ENCODE measurements at places on chromosomes 2 and 18.
A peak's percentile ranks its signal among the peaks of the same experiment; 100 is the strongest.

DNA sequence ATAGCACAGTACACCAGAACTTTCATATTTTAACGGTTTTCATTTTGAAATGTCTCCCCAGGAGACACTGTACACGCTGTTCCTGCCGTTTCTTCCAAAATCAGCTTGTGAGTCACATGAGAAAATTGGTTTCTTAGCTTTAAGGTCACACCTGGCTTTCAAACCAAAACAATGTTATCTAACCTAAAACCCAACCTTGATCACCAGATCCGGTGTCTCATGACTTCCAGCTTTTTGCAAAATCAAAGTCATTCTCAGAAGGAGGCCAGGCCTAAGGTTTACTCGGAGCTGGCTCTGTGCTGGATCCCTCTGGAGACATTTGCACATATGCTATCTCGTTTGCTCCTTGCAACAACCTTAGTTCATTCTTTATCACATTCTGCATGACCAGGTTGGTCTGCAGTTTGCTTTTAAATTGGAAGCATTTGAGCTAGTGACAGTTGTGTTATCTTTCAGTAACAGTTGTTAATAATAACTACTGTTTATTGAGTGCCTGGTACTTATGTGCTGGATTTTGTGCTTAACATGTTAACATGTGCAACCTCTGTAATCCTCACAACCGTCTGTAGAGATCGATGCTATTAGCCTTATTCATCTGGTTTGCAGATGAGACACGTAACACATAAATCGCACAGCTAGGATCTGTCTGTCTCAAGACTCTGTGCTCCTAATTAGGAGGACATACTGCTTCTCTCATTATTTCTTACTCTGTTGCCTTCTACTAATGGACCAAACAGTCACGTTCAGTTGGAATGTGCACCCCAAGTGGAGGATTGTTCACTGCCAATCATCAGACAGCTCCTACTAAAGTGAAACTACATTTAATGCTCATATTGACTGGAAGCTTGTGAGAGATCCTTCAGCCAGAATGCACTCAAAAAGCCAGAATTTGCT is 105.5 kb downstream of the RNF144A start:
- no peak for DNase-seq

DNA sequence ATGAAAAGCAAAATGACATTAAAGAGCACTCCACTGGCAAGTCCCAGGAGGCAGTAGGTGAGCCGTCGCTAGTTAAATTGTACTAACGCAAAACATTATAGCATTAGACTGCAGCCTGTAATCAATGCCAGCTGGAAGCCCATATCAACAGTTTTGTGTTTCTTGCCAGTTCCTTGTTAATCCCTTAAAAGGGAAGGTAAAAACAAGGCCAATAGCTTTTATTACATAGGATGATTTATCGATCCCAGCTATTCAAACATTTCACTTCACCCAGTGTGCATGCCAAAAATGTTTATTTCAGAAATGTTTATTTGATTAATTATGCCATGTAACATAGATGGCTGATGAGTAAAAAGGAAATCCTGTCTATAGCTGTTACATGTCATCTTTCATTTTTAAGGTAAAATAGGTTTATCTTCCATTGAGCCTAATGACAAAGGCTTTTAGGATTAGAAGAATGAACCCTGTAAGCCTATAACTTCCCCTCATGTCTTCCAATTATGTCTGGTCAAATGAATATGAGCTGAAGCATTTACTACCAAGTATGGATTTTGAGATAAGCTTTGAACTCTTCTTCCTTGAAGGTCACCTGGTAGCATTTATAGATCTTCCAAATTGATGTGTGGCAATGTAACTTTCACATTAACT is 591.2 kb downstream of the RNF144A start:
- DNase-seq = no peak

- no peak for DNase-seq
Measured at GRCh38 chr2:11101430-11101829, 53.8 kb upstream of the SLC66A3 start.

- DNase-seq = no peak
Measured at GRCh38 chr2:23753291-23754010, 173.5 kb downstream of the ATAD2B start.

DNA sequence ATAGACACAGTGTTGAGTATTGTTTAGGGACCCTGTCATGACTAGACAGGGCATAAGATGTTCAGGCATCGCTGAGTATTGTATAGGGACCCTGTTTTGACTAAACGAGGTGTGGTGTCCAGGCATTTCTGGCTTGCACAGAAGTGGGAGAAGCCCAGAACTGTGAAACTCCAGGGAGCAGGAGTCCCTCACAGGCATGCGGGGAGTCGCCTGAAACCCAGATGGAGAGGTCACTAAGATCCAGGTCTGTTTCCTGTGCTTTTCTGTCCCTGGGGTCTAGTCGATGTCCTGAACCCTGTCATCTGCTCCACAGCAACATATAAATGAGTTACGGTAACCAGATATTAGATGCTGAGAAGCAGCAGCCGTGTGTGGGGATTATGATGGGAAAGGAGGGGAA is 469.0 kb upstream of the SALL3 start:
- DNase-seq = no peak

DNA sequence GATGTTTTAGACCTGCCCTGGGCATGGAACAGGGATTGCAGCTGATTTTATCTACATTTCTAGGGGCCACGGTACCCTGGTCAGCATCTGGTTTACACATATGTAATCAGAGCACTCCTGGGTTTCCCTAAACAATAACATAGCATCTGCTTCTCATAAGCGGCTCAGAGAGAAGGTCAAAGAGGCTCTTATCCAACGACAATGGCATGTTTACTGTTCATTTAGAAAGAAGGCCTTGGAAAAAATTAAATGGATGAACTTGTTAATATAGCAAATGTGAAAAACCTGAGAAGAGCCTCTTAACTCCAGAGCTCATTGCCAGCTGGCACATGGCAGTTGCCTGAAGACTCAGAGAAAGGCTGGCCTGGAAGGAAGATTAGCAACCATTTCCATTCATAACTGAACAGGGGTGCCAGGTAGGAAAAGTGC is 202.8 kb upstream of the THUMPD2 start:
- DNase-seq = no peak

GRCh38 chr2:173150087-173150486 is 74.4 kb downstream of the MAP3K20 start:
- DNase-seq = no peak

DNA sequence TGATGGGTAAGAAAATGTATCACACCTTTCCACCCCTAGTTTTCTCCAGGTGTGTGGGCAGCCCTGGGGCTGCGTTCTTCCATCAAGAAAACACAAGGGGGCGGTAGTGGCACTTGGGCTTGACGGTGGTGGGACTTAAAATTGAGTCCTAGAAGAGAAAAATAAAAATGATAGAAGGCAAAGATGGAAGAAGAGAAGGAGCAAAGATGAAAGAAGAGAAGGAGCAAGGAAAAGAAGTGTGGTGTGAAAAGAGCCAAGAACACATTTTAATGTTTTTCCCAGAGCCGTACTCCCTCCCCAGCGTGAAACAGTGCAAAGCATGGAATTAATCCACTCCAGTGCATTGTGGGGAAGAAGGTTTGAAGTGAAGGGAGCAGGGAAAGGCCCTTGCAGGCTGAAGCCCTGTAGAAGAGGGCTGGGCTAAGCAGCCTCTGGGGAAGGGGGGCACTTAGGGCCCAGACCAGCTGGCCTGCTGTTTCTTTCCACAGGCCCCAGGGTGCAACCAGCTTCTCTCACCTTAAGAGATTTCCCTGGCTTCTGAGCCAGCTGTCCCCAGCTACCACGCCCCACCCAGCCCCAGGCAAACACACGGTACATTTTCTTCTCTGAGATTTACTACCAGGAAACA is 256.8 kb downstream of the RNF152 start:
- DNase-seq = peak; percentile 83

- no peak for DNase-seq
Measured at GRCh38 chr18:10770264-10770663, 244.4 kb downstream of the NAPG start.

- no peak for DNase-seq
Measured at GRCh38 chr18:74110149-74110548, 37.5 kb downstream of the FBXO15 start.

- no peak for DNase-seq
Measured at GRCh38 chr2:189648846-189649509, 12.3 kb upstream of the ASNSD1 start.

- DNase-seq = peak; percentile 12
Measured at GRCh38 chr2:43542285-43542933, 53.4 kb downstream of the THADA start.

- DNase-seq = no peak
Measured at GRCh38 chr2:127712999-127713398, 11.7 kb downstream of the SFT2D3 start.

DNA sequence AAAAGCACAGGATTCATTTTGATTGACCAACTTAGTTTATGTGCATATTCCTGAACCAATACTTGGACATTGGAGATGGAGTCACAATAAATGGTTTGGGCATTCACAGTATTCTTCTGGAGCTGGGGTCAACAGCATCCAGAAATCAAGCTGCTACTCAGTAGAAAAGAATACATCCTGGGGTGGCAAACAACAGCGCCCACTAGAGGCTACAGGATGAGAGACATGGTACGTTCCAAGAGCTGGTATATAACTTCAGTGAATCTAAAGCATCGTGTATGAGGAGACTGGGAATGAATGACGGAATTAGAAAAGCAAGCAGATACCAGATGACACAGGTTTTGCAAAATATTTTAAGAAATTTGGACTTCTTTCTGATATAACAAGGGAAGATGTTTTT is 142.9 kb upstream of the FIGN start:
- DNase-seq = no peak

GRCh38 chr2:231462729-231463465 is 1.4 kb downstream of the NCL start:
- DNase-seq = no peak

GRCh38 chr2:48448274-48449061 is 81.5 kb upstream of the STON1 start:
- no peak for DNase-seq

DNA sequence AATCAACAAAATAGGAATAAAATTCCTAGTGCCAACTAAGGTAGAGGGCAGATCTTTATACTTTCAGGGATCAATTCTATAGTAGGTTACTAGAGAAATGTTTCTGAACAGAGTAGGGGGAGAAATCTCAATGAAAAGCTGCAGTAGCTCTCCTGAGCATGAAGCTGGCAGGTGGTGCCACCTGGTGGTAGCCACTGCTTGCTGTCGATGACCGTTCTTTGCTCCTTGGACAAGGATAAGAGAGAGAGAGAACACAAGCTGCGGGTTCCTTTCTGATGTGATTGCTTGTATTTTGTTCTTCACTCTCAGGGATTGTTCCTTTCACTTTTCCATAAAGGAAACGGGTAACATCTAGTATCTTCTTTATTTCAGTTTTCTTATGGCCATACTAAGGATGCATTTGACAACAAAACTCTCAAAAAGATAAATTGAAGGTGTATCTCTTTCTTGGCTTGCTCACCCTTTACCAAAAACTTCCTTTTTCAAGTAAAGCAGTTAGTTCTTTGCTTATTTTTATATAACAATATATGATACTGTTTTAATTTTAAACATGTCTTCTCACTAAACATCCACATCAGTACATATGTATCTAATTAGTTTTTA is 18.6 kb upstream of the MRPL19 start:
- peak; percentile 76 for DNase-seq

GRCh38 chr2:15784886-15785801 is 155.2 kb upstream of the MYCN start:
- no peak for DNase-seq

DNA sequence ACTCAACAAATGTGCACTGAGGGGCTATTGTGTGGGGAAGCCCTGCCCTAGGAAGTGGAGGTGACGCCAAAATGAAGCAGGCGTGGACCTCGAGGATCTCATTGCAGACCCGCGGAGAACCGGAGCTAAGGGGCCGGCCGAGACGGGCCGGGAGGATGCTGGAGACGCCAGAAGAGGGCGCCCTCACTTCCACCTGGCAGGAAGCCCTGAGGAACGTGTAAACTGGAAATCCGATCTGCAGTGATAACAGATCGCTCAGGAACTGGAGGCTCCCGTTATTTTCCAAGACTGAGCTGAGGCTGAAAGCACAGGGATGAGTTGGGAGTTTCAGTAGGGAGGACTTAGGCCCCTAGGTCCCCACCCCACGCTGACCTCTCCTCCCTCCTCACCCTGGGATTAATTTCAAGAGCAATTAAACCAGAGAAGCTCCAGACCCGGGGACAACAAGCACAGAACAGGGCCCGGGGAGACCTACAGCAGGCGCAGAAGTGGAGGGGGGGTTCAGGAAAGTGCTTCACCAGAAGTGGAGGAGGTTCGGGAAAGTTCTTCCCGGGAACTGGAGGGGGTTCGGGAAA is 7.7 kb upstream of the COL6A3 start:
- DNase-seq = peak; percentile 72

- no peak for DNase-seq
Measured at GRCh38 chr2:143955401-143956065, 564.4 kb downstream of the ZEB2 start.

- no peak for DNase-seq
Measured at GRCh38 chr2:149544692-149545091, 42.9 kb downstream of the MMADHC start.

DNA sequence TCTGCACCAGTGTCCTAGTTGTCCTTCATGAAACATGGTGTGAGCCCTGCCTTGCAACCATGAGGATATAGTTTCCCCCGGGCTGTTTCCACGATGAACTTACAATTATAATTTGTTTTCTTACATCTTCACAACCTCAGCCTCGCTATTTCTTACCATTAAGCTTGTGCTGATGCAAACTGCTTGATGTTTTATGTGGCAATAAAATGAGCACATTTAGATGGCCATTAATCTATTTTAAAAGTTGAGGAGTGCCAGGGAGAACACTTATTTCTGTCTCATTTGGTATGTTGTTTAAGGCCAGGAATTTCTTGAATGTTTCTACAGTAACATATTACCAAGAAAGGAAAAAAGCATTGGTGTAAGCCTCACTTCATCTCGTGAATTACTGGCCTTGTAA is 214.5 kb upstream of the SLC8A1 start:
- DNase-seq = no peak

- DNase-seq = no peak
Measured at GRCh38 chr2:60819155-60819862, 62.1 kb upstream of the REL start.

DNA sequence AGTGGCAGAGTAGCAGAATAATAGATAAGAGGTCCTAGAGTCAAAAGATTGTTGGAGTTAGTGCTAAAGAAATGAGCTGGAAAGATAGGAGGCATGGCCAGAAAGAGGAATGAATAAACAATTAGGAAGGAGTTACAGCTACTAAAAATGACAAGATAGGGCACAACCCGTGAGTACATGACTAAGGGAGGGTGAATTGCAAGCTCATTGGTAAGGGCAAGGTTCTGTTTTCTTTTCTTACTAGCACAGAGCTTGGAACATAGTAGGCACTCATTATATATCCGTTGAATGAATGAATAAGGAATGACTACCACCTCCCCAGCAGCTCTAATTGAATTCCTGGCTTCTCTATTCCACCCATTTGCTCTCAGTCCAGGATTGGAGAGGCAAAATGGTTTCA is 5.7 kb upstream of the MARCO start:
- DNase-seq = no peak

Measured in retina (tissue), 1 donor.